GM12864 (cell line): ENCODE measurements at places on chromosomes 7 and 10.

- no peak for DNase-seq
Measured at GRCh38 chr7:156919132-156919713, 26.2 kb upstream of the LMBR1 start.

DNA sequence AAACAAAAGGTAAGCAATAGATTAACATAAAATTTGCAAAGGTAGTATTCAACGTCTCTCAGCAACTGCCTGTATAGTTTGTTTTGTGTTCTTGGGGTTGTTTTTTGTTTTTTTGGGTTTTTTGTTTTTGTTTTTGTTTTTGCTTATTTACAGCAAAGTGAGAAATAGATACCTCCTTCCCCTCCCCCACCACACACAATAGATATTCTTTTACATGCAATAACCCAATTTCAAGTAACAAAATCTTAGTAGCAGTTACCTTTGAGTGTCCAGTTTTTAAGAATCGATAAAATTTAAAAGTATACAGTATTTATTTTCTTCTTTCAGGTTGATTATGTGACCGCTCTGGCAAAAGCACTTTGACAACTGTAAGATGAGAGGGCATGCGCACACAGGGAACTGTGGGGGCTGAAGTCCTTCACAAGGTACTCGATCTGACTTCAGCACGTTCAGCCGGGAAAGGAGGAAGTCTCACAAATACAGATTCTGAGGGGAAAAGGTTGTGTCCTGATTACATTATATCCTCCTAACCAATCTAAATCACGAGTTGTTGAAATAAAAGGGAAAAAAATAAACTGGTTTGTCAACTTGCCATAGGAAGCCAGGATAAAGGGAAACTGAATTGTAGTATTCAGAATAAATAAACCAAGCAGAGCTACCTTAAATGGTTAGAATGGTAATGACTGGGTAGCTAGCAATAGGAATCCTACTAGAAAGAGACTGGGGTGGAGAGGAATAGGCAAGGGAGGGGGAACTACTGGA lies 47.8 kb downstream of the CPEB3 start:
- no peak for DNase-seq

DNA sequence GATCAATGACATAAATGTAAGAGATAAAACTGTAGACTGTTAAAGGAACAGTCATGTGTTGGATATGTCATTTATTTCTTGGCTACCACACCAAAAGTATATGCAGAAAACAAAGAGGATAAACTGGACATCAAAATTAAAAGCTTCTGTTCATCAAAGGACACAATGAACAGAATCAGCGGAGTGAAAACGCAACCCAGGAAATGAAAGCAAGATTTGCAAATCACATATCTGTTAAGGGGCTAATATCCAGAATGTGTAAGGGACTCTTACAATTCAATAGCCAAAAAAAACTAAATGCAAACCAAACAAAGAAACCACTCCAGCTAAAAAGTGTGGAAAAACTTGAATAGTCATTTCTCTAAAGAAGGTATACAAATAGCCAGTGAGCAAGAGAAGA lies 164.3 kb downstream of the ZMYND11 start:
- DNase-seq: no peak

DNA sequence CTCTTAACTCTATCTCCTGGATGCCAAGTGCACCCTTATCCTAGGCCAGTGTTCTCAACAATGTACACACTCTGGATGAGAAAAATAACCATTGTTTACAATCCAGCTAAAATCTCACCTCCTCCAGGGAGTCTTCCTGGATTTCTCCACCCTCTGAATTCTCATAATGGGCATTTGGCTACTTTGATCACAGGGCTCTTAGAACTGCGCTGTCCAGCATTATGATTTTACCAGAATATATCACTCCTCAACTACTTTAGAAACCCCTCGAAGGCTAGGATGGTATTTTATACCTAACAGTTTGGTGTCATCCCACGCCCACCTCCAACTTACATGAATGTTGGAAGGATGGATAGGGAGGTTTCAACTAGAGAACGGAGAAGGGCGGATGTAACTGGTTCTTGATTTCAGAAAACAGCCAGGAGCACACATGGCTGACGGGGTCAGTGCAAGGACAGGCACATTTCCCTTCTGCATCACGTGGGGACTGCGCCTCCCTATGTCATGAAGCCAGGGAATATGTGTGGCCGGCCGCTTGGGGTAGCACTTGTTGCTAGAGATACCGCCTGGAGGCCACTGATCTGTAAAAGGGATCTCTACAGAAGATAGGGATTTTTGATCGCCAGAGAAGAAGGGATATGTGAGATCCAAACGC lies 1.2 kb upstream of the ATP6V0E2 start:
- DNase-seq: no peak

DNA sequence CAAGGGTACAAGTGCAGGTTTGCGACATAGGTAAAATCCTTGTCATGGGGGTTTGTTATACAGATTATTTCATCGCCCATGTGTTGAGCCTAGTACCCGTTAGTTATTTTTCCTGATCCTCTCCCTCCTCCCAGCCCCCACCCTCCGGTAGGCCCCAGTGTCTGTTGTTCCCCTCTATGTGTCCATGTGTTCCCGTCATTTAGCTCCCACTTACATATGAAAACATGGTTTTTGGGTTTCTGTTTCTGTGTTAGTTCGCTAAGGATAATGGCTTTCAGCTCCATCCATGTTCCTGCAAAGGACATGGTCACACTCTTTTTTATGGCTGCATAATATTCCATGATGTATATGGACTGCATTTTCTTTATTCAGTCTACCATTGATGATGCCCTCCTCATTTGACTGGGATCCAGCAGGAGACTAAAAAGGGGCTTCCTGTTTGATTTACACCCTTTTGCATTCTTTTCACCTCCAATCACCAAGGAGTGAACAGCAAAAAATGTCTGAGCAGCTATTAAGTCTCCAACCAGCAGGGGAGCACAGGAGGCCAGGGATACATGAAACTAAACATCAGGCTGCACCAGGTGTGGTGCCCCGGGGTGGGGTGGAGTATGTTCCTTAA lies 188.2 kb downstream of the SKIDA1 start:
- no peak for DNase-seq

GRCh38 chr10:47022311-47023131 lies 111.3 kb downstream of the PTPN20 start:
- no peak for DNase-seq

DNA sequence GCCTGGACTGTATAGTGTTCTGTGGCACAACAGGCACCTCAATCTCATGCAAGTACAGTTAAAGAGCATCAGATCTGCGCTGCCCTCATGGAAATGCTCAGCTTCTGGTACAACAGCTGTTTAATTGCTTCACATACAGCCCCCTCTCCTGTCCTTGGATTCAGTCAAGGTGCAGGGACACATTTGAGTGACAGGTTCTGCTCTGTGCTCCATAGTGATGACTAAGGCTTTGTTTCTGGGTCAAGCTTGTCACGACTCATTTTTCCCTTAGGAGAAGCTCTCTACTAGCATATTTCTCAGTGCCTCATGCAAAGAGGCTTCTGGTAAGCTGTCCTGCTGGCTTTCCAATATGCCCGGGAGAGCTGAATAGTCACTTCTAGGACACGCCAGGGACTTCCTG lies 26.8 kb upstream of the MYO3A start:
- no peak for DNase-seq

DNA sequence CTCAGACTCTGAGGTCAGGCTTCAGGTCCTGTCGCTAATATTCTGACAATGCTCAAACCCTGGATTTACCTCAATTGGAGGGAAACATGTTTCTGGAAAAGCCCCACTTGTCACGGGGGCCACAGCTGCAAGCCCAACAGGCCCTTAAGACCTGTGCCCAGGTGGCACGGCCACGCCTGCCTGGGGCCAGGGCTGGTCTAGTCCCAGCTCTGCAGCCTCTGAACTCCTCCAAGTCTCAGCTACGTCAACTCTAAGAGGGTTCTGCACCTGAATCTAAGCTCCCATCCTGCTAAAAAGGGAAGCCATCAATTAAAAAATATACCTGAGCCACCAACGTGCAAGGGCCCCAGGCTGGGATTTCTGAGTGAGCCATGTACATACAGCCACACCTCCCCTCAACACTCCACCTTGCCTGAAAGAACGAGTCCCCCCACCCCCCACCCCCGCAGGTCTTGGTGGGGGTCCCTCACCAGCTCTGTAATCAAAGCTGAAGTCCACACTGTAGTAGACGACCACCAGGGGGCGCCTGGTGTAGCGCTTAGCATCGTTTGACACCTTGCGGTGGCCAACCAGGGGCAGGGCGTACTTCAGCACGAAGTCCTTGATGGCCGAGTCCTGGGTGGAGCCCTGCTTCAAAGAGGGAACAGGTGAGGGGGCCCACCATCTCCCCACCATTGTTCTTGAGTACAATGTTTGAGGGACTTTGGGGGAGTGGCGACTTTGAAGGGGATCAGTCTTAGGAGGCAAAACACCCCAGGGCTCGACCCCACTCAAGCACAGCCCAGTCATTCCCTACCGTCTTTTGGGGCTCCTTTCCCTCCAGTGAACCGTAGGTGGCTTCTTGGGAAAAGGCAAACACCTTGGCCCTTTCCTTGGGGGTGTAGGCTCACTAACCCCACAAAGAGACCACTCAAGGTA lies 22.6 kb downstream of the PDIA4 start:
- DNase-seq: no peak

DNA sequence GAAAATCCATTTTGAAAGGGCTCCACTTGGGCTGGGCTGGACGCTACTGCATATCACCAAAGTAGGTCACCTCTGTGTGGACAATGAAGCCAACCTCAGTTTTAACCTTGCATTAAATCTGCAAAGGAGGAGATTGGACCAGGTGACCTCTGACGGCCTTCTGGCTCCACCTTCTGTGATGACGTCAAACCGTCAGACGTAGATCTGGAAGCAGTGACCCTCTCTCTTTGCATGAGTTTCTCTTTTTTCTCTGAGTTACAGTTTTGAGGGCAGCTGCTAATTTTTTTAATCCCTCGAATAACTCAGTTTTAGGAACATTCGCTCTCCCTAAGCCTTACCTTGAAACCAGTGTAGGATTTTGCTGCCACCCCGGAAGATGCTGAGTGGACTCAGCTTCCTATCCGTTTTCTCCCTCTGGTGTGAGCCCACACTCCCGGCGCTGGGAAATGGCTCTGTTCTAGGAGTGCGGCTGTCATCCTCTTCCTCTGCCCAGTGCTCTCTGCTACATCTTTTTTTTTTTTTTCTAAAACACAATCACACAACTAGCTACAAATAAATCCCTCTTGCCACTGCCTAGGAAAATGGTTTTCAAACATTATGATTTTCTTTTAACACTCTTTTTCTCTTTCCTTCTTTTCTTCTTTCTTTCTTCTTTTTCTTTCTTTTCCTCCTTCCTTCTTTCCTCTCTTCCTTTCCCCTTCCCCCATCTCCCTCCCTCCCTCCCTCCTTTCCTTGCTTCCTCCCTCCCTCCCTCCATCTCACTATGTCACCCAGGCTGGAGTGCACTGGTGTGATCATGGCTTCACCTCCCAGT lies 27.7 kb upstream of the NMT2 start:
- DNase-seq: no peak

DNA sequence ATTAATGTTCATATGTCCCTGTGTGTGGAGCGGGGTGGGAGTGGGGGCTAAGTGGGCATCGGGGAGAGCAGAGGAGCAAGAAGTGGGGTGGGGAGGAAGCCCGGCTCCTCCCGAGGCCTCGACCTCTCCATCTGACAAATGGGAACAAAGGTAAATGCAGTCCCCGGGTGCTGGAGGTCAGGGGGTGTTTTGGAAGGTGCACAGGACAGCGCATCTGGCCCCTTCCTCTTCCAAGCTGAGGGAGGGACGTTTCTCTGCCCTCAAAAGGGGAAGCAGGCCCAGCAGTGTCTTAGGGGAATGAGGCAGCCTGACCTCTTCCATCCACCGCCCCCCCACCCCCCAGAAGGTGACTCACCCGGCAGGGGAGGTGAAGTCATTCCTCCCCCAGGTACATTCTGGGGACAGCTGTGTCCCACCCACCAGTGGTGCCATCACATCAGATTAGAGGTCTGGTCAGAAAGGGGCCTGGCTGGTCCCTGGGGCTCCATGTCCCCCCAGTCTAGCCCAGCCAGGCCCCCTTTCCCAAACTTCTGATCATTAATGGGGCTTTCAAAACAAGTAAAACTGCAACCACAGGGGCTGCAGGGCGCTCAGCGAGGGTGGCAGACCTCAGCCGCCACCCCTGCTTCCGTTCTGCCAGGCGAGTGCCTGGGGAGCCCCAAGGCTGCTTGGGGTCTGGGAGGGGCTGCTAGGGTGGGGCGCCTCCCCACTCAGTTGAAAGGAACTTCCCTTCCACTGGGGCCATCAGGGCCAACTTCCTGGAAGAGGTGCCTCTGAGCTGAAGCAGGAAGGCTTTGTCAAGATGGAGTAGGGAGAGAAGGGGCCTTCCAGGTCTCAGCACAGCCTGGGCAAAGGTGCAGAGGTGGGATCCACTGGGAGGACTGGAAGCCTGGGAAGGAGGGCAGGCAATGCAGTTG lies 10.8 kb downstream of the LFNG start:
- no peak for DNase-seq

DNA sequence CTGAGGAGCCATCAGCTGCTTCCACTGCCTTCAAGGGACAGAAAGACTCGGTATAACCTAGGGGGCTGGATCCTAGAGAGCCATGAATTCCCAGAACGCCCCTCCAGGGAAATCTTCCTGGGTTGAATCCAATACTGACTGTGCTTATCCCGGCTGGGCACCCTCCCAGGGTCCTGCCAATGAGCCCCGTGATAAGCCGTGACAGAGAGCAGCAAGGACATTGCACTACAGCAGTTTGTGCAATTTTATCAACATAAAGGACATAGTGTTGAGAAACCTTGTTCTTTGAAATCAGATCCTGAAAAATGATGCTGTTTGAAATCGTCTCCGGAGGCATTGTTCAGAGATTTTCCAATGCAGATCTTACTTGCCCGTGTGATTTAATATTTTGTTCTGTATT lies 18.8 kb downstream of the AKR1B1 start:
- DNase-seq: no peak

- DNase-seq: no peak
Measured at GRCh38 chr10:124171561-124171960, 78.2 kb upstream of the CHST15 start.

DNA sequence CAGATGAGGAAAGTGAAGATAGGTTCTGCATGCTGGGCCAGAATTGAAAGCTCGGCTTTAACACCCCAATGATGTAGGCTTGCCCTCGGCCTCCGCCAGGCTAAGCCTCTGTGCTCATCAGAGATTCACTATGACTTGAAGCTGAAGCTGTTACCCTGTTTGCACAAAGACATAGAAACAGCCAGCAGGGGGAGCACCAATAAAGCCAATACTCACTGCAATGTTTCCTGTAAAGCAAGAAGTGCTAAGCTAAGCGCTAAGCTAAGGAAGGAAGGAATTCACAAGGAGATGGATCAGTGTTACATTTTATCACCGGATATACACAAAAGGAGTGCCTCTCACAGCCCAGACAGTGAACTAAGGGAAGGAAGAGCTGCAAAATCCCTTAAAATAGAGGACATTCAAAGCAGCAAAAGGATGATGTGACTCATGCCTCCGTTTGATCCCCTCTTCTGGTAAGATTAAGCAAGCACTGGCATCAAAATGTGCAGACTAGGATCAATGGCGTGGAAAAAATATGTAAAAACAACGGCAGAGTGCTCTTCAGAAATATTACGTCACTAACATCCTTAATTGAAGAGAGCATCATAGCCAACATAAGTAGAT lies 153.8 kb downstream of the COBL start:
- DNase-seq: peak; percentile 36

DNA sequence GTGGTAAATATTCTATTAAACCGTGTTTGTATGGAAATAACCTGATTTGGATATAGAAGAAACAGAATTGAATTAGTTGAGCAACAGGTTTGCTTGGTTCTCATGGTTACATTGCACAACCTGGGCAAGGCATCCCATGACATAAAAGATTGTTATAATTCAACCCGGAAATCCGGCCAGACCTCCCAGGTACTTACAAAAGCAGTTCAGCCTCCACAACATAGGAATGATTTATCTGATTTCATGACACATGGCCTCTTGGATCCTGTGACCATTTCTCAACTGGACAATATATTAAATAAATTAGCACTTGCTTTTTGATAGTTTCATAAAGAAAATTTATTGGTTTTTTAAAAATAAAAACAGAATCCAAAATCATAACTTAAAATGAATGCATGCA lies 55.1 kb upstream of the PTPN12 start:
- DNase-seq: no peak
